ENCODE measurements at places on chromosomes 13 and 19.

DNA sequence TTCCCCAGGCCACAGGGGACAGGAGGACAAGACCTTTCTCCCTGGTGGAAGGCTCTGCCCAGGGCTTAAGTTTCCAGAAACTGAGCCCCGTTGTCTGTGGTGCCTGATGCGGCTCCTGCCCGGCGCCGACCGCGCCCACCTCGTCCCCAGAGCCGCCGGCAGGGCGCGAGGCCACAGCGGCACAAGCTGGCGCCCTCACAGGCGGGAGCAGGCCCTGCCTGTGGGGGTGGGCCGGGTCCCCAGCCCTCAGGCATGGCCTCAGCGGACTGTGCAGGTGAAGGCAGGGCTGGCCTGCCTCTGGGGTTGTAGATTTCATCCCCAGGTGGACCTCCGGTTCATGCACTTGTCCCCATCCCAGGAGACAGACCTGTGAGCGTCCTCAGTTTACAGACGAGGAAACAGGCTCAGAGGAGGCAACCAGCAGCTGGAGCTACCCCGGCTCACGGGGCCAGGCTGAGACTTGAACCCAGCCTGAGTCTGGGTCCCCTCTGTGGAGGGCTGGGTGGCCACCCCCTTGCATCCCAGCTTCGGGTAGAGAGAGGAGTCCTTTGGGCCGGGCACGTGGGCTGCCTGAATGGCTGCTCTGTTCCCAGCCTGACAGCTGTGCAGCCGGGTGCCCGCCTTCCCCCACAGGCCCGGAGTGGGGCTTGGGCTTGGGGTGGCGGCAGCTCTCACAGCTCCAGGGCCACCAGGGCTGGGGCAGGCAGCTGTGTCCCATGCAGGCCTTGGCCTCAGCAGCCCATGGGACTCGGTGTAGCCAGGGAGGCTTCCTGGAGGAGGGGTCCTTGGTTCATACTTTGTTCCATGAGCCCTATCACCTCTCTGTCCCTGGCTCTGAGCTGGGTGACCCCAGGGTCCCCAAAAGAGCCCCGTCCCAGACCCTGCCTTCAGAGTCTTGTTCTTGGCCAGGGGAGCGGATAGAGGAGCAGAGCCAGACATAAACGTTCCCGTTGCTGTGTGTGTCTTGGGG lies 26.8 kb downstream of the PIAS4 start:
- no peak for DNase-seq

GRCh38 chr13:51520524-51520923 lies 63.7 kb upstream of the WDFY2 start:
- no peak for DNase-seq

DNA sequence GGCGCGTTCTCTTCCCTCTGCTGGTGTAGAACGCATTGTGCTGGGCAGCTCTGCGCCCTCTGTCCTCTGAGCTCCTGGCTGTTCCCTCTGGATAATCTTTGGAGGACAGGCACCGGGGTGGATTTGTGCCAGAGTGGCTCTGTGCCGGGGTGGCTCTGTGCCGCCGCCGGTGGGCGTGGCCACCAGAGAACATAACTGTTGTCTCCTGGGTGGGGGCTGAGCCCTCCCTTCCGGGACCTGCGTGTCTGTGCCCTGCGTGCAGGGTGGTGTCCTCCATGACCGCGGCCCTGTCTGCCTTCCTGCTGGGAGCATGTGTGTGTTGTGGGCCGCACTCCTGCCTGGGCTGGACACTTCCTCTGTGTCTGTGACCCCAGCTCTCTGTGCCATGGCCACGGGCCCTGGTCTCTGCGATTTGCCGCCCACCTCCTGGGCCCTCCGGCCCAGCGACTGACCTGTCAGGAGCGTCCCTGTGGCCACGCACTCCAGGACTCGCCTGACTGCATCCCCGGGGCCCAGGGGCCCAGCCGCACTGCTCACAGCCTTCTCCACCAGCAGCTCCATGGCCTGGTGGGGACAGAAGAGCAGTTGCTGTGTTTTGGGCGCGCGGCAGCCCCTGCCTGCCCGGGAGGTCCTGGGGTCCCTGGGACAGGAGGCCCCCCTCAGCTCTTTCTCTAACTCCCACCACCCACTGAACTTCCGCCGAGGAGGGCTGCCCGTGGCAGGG lies 22.4 kb upstream of the MATK start:
- DNase-seq: no peak

DNA sequence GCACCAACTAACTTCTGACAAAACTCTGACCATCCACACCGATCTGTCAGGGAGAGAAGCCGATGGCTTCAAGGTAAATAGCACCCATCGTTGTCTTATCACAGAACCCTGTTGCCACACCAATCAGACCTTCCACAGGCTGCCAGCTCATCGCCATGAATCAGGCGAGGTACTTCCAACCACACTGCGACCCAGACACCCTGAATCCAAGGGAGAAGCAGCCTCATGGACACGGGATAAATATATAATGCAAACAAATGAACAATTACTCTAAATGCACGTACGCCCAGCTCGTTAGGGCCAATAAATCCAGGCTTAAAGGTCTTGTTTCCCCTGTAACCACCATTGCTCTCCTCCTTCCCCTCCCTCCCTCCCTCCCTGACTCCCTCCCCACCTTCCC lies 20.8 kb downstream of the RANBP3 start:
- DNase-seq: no peak

DNA sequence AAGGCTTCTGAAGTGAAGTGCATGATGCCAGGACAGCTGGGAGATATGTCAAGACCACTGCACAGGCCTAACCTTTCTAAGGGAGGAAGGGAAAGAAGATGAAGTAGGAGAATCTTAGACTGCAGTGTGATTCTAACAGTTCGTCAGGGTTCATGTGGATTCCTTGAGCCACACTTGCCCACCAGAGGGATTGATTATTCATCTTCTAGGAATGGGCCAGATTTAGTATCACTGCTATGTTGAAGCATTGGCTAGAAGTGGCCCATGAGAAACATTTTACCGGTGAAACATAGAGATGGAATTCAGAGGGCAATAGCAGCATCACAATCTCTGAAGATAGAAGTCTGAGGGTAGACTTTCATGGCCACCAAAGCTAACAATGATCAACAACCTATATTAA lies 550.8 kb upstream of the SLITRK1 start:
- peak; percentile 39 for DNase-seq

- peak; percentile 14 for DNase-seq
These were observed 3.8 kb downstream of the MAMSTR start for GRCh38 chr19:48715681-48716171.

GRCh38 chr19:35869327-35870123 lies 1.2 kb downstream of the APLP1 start:
- DNase-seq: no peak

DNA sequence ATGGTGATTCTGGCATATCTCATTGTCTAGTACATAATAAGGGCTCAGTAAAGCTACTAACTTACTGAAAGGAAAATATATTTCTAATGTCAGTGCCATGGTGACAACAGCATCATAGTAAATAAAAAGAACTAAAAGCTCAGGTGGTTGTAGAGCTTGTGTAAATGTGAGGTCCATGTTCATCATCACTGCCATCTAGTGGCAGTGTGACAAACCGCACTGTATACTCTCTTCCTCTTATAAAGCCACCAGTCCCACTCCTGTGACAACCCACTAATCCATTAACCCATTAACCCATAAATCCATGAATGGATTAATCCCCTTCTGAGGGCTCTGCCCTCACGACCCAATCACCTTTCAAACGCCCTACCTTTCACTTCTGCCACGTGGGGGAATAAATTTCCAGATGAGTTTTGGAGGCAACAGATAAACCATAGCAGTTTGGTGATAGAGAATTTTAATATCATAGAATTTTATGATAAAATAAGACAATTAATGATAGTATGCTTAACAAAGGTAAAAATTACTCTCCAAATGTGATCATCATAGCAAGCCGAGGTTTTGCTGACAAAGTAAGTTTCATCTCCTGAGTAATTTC lies 160.4 kb upstream of the SGCG start:
- DNase-seq: peak; percentile 3

GRCh38 chr13:77715233-77715891 lies 17.9 kb downstream of the SLAIN1 start:
- no peak for DNase-seq

DNA sequence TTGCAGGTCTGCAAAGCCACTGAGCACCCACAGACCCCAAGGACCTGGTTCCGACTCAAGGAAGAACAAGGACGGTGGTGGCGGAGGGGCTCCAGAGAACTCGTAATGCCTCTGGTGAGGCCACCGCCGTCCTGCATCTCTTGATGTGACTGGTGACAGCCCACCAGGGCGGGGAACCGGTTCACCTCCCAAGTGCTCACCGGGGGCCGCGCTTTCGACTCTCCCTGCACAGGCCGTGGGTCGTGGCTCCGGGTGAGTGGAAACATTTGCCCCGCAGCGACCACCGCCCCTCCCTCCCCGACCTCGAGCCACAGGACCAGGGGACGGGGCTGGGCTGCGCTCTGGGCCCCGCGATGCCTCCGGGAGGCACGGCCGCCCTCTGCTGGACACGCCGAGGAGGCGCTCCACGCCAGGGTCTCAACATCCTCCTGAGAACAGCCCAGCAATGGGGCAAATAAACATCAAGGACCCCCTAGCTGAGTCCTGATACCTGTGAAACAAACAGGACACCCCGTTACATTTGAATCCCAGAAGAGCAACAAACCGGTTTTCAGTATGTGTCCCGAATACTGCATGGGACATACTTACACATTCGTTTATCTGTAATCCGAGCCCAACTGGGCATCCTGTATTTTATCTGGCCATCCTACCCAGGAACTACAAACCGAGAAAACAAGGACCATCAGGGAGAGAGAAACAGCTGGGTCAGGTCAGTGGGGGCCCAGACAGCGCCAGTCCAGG lies 3.9 kb upstream of the PLPP2 start:
- no peak for DNase-seq

GRCh38 chr13:79912403-79912802 lies 428.5 kb downstream of the SPRY2 start:
- DNase-seq: no peak

DNA sequence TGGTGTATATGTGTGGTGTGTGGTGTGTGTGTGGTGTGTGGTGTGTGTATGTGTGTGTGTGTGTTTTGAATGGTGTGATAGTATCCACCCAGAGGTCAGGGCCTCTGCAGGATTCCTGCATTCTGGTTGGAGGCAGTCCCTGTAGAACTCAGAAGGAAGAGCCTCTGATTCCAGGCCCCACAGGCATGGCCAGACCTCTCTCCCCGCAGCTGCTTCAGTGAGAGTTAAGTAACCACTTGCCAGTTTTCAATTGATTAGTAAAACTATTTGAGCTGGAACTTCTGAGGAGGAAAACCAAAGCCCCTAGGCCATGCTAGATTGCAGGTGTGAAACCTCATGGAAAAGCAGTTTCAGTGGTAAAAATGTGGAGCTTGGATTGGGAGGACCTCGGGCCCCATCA lies 2.1 kb downstream of the ATP12A start:
- DNase-seq: no peak

GRCh38 chr13:98480915-98481877 lies 95.7 kb downstream of the STK24 start:
- no peak for DNase-seq

- DNase-seq: no peak
These were observed 703 bp upstream of the FBL start for GRCh38 chr19:39846678-39847486.

GRCh38 chr19:7994114-7994513 lies 11.3 kb downstream of the ELAVL1 start:
- no peak for DNase-seq

DNA sequence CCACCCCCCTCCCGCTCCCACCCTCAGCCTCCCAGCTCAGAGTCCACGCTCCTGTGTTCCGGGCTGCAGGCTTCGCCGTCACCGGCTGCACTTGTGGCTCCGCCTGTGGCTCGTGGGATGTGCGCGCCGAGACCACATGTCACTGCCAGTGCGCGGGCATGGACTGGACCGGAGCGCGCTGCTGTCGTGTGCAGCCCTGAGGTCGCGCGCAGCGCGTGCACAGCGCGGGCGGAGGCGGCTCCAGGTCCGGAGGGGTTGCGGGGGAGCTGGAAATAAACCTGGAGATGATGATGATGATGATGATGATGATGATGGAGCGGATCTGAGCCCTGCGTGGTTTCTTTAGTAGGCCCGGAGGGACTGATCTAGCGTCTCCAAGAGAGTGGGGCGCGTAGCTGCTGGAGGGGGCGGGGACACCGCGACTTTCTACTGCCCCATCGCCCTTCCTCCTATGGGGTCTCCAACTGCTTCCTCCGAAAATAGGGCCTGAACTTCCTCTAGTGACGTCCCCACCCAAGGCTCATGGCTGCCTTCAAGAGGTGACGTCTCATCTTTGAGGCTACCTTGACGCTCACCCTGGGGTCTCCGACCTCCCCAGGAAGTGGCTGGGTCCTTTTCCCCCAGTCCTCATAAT lies 1.4 kb downstream of the RETN start:
- no peak for DNase-seq

DNA sequence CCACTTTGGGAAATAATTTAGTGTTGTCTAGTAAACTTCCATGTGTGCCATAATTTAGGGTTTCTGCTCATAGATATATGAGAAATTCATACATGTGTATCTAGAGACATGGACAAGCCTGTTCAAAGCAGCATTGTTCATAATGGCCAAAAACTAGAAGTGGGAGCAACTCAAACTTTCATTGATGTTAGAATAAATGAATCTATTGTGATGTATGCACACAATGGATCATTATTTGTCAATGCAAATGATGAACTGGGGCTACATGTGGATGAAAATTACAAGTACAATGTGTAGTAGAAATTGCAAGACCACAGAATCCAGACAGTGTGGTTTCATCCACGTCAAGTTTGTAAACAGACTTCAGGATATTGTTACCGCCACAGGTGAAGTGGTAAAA lies 284.7 kb downstream of the SLC7A1 start:
- no peak for DNase-seq

DNA sequence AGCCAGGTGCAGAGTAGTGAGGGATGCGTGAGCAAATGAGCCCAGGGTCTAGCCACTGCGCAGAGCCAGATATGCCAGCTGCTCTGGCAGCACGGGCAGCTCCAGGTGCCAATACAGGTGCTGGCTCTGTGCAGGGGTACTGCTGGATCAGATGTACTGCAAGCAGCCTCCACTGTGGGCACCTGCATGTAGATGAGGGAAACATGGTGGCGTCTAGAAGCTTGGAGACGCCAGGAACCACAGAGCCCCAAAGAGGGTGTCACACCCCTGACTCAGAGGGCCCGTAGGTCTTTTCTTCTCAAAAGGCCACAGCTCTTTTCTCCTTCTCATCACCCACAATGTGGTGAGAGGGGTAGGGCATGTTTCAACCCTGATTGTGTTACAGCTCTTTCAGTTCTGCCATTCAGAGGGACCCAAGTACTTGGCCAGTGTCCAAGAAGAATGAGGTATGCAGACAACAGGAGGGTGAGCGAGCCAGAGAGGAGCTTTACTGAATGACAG lies 244.4 kb upstream of the SLITRK1 start:
- DNase-seq: no peak

- no peak for DNase-seq
These were observed 2.4 kb downstream of the TIMM13 start for GRCh38 chr19:2424686-2425621.

DNA sequence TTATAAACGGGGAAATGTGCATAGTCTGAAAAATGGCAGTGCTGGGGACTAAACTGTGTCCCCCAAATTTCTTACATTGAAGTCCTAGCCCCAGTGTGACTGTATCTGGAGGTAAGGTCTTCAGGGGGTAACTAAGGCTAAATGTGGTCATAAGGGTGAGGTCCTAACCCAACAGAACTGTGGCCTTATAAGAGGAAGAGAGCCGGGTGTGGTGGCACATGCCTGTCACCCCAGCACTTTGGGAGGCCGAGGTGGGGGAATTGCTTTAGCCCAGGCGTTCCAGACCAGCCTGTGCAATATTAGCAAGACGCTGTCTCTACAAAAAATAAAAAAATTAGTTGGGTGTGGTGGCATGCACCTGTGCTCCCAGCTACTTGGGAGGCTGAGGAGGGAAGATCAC lies 17.8 kb downstream of the PROZ start:
- DNase-seq: no peak

- no peak for DNase-seq
These were observed 368.8 kb downstream of the TDRD3 start for GRCh38 chr13:60765700-60766411.

Measured in BJ (cell line).